Stimulated activated naive CD4-positive, alpha-beta T cell treated with Interleukin-2 at 50 U/mL for 16 hours (primary cell): ENCODE measurements at places on chromosomes 1 and 21.

DNA sequence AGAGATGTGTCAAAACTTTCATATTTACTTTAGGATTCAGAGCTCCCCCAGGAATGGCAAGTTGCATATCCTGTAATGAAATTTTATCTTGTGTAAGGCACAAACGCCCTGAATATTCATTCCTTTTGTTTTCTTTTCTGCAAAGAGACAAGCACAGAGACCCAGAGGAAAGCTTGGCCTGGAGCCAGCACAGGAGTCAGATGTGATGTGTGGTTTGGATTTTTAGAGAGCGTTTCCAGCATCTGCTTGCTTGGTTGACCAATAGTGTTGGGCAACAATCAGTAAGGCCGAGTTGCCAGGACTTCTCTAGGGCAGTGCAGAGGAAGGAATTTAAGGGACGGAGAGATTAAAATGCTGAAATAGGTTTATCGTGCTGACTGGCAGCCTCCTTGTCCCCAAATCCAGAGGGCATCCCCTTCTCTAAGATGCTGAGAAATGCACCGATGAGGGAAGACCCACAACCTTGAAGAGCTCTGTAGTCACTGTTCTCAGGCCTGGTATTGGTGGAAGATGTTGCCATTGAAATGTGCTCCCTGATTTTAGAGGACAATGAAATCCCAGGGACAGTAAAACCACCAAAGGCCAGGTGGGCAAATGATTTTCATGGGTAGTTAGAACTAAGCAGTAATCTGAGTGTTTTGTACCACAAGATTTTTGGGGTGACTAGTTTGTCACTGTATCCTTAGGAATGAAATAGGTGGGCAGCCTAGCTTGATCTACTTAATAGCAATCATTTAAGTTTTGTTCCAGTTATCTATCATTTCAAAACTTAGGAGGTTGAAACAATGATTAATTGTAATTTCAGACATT lies 37.9 kb upstream of the RHOU start:
- DNase-seq: no peak

GRCh38 chr1:25727088-25727487 lies 72.9 kb upstream of the SELENON start:
- DNase-seq: no peak

GRCh38 chr1:215022741-215023141 lies 59.8 kb upstream of the KCNK2 start:
- DNase-seq: no peak

DNA sequence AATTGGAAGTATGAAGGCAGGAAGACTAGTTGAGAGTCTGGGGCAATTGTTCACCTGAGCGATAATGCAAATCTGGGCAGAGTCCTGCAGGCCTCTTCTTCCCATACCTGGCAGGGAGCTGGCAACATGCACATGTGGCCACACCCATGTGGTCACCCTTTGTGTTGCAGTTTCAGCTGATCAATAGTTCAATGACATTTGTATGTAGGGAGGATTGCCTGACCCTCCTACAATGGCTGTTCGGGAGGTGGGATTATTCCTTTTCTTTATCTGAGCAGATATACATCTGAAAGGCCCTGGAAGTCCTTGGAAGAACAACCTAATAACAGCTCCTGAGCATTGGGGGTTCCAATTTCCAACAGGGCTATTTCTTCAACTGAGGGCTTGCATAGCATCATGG lies 15.2 kb upstream of the TRIM45 start:
- DNase-seq: no peak

GRCh38 chr1:201069636-201070035 lies 42.6 kb downstream of the CACNA1S start:
- DNase-seq: no peak

GRCh38 chr1:224329484-224329841 lies 509 bp downstream of the NVL start:
- DNase-seq: no peak

- no peak for DNase-seq
Observed at GRCh38 chr1:150965605-150966004, 9.0 kb downstream of the CERS2 start.

- no peak for DNase-seq
Observed at GRCh38 chr1:41255978-41256377, 13.9 kb upstream of the SCMH1 start.
